ENCODE measurements at places on chromosomes 16 and 17.

DNA sequence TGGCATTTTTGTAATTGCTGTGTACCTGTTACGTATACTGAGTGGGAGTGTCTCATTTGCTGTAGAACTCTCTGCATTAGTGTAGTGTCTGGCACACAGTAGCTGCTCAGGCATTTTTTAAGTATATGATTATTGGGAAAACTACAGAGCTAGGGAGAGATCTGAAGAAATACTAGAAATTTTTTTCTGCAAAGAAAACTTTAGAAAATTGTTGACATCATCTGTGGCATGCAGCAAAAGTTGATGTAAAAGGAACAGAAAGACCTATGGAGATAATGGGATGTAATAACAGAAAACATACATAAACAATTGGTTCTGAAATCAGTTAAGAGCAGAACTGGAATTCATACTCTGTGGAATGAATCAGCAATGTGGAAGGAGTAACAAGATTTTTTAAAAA lies 11.6 kb downstream of the CLTC start:
- no peak for DNase-seq

DNA sequence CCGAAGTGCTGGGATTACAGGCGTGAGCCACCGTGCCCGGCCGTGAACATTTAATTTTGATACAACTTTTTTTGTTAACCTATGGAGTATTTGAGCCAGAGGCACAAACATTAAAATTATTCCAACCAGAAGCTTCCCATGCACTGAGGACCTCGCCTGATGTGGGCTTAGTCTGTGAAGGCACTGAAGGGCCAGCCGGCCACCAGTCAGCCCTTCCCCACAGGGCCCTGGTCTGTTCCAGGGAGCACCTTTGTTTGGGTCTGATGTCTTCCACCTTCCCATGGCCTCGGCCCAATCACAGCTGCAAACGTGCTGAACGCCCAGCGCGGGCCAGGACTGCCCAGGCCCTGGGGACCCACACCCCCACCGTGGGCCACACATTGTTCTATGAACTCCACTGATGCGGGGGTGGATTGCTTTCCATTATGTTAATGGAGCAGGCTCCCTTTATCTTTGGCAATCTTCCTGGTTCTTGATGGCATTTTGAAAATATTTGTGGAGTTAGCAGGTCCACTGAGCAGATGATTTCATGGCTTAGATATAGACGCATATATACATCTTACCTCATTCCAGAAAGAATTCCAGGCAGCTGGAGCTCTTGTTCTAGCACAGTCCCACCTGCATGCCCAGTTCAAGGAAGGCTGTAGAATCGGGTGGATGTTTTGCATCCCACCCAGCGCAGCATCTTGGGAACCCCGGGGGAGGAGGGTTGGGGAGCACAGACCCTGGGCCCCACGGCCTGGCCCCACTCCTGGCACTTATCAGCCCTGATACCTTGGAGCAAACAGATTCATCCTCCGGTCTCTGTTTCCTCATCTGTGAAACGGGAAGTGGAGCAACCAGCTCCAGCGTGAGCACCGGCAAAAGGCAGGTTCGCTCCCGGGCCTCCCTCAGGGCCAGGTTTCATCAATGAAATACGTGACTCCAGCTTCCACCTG lies 14.5 kb downstream of the SPIRE2 start:
- no peak for DNase-seq

- peak; percentile 96 for DNase-seq
These were observed 32.1 kb upstream of the FBXW10B start for GRCh38 chr17:15651583-15652110.

- DNase-seq, result peak; percentile 51
These were observed 301.9 kb downstream of the SOX9 start for GRCh38 chr17:72422505-72423285.

DNA sequence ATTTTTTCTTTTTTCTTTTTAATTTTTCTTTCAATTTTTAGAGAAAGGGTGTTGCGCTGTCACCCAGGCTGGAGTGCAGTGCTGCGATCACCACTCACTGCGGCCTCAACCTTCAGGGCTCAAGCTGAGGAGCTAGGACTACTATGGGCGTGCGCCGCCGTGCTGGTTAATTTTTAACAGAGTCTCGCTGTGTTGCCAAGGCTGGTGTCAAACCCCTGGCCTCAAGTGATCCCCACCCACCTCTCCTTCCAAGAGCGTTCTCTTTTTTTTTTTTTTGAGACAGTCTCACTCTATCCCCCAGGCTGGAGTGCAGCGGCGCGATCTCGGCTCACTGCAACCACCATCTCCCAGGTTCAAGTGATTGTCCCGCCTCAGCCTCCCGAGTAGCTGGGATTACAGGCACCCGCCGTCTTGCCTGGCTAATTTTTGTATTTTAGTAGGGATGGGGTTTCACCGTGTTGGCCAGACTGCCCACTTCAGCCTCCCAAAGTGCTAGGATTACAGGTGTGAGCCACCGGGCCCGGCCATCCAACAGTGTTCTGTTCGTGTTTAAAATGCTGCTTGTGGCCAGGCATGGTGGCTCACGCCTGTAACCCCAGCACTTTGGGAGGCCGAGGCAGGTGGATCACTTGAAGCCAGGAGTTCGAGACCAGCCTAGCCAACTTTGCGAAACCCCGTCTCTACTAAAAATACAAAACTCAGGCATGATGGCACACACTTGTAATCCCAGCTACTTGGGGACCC lies 14.5 kb upstream of the RPL13 start:
- no peak for DNase-seq

DNA sequence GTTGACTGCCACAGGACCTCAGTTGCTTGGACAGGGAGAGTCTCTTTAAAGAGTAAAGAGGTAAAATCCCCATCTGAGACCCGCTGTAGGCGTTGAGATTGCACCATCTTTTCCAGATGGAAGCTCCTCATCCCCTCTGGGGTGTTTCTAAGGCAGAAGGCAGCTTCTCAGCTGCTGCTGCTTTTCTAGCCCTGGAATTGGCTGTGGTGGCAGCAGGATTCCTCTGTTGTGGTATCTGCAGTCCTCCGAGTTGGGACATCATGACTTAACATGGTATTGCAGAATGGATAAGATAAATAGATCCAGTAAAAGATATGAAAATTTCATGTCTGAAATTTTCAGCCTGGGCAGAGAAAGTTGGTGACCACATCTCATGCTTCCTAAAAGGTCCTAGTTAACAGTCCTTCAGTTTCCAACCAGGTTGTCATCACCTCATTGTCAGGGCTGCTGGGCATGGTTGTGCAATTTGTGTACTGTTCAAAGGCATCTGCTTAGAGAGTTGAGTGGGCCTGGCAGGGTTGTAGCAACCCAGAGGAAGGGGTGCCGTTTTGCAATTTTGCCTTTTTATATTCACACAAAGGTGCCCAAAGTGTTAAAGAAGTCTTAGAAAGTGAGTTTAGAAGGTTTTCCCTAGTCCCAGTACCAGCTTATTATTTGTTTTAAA lies 150.4 kb downstream of the SPECC1 start:
- no peak for DNase-seq

- DNase-seq, result no peak
These were observed 656.5 kb upstream of the SALL1 start for GRCh38 chr16:51807551-51807950.

DNA sequence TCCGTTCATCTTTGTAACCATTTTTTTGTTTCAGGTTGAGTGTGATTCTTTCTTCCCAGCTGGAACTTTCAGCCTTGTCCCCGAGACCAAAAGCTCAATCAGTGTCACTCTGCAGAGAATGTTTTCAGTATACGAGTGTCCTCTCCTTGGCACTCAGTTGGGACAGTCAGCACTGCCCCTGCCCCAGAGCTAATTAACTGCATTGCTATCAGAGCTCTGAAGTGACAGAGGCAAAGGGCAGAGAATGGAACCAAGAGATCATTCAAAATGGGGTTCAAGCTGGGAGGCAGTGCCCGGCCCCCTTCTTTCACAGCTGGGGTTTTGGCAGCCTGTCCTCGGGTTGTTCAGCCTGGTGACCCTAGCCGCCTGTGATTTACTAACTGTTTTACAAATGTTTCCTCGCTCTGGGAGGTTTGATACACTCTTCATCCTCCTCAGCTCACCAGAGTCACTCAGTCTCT lies 195.9 kb upstream of the TBX2 start:
- no peak for DNase-seq

DNA sequence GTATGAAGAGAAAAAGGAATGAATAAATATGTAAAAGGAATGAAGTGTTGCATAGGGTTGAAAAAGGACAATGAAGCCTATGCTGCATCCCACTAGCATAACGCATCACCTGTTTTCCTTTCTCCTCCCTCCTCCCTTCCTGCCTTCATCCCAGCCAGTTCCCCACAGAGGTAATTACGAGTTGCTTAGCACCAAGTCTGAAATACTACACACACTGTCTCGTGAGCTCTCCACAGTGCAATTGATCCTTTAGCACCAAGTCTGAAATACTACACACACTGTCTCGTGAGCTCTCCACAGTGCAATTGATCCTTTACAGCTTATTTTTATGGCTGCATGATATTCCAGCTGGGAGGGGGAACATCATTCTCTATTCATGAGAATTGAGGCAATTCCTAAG lies 1.1 kb upstream of the DRC7 start:
- DNase-seq, result no peak

DNA sequence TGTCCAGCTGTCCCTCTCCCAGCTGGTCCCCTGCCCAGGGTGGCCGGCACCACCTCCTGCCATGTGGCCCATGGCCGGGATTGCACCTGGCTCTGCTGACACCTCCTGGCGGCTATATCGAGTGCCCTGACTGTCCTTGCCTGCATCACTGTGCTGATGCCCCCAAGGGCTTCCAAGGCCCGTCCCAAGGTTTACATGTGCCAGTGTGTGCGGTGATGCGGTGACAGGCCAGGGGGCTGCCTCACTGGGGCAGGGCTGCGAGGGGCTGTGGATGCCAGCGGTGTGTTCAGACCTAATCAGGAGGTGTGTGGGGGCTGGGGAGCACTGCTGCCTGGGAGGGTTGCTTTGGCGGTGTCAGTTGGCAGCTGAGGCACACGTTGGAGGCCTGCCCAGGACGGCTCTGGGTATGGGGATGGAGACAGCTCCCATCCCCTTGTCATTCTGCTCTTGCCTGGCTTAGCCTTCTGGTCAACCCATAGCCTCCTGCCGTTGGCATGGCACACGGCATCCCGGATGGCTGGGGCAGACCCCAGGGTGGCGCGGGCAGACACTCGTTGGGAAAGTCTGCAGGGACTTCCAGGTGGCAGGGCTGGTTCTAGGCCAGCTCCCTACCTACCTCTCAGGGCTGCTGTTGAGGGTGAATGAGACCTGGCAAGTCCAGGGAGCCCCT lies 5.5 kb downstream of the MAP2K3 start:
- no peak for DNase-seq

DNA sequence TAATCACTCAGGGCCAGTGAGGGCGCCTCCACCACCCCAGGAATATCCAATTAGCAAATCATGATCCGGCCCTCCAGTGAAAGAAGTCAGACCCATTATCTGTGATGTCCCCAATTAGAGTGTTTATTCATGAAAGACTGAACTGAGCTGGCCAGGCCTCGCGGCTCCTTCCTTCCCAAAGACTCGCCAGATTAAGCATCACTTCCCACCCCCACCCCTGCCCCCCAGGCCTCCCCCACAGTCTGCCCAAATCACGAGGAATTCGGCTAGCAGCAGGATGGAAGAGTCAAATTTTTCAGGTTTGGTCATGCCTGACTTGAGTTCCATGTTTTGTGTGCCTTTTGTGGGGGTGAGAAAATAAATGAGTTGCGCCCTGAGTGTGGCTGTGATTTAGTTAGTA lies 298.4 kb upstream of the SALL1 start:
- DNase-seq, result no peak

GRCh38 chr17:33023790-33024189 lies 32.1 kb downstream of the SPACA3 start:
- no peak for DNase-seq

All from right hindlimb (tissue), 1 donor.